ENCODE measurements at places on chromosomes 13 and 19. TPM values are rescaled to one million over a fixed set of nuclear protein-coding genes. Genes with fewer than 3 reads are reported as not detected.

DNA sequence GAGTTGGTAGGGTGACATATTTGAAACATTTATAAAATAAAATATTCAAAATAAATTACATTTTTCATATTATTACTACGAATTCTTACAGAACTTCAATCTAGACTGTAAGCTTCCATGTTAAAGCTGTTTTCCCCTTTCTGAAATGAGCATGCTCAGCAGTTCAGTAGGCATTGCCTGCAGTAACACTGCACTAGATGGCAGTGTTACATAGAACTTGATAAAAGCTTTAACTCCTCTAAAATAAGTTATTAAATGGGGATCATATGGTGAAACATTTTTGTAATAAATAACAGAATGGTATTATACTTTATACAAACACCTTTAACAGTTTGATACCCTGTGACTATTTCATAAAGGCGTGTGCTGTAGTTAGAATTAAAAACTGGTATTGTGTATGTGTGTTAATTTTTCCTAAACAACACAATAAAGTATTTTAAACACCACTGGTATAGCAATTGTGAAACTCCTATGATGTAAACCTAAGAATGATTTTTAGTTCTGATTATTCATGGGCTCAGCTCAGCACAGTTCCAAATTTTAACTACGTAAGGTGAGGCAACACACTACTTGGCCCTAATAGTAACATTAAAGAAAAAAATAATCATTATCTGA lies 11.6 kb upstream of the GPR18 start:
- DNase-seq, result no peak

GRCh38 chr13:44434766-44435141 lies 61.1 kb downstream of the SERP2 start:
- DNase-seq, result no peak

- no peak for DNase-seq
These were observed 221.2 kb upstream of the SOX1 start for GRCh38 chr13:111845621-111846351.

DNA sequence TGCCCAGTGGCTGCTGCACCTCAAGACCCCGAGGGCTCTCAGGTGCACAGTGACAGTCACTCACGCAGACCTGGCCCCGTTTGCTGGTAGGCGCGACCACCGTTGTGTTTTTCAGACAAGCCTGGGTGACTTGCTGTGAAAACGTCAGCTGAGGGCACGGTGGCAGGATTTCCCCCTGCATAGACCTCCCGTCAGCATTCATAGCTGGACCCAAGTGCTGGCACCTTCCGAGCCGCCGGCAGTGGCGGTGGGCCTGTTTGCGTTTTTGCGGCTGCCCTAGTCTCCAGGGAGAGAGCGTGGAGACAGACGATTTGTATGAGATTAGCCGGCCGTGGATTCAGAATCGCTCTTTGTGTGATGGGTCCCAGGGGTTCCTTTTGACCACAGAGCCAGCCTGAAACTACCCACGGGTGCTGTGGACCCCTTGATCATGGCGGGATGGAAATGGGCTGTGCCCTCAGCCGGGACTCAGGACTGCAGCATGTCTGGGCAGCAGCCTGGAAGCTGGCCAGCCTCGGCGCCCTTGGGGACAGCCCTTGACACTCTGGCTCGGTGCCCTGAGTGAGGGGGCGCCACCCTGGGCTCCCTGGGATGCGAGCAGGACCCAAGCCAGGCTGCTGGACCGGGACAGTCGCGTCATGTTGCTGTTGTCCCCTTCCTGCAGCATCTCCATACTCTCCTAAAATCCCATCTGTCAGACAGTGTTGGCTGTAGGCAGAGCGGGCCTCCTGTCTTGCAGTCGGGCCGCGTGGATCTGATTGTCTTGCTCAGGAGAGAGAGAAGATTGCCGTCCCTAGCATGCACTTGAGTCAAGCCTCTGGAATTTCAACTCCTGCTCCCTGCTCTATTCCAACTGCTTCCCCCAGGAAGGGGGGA lies 8.6 kb downstream of the KDM4B start:
- no peak for DNase-seq

- no peak for DNase-seq
These were observed 36.9 kb downstream of the POLR1D start for GRCh38 chr13:27658546-27658945.

- DNase-seq, result no peak
These were observed 477.3 kb downstream of the KLF12 start for GRCh38 chr13:73656863-73657262.

DNA sequence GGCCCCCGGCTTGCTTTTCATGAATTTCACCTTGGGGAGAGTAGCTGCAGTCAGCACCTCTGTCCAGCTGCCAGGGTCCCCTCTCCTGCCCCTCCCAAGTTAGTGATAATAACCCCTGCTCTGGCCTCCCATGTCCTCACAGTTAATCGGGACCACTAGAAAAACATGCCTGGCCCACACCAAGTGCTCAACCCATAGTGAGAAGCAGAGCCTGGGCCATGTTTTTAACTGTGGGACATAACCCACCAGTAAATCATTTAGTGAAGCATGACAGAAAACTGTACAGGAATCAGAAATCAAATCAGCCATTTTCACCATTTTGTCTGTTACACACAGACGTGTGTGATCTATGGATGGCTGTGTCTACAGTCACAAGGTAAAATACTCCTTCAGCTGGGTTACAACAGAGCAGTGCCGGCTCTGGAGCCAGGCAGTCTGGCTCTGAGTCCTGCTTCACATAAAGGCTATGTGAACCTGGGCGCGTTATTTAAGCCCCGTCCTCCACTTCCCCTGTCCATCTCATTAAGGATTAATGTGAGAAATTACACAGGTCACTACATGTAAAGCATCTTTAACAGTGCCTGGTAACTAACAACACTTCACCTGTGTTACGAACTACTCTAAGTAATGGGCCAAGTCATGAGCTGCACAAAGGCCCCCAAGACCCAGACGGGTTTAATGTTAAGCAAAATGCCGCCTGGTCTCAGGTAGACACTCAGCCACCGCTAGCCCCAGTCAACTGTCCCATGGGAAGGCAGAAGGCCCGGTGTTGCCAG lies 7.6 kb upstream of the ECH1 start:
- DNase-seq, result no peak

Gene IGSF23
- total RNA-seq, result not detected

Gene ZNF285
- total RNA-seq, result 2.4 TPM

Gene ING1
- total RNA-seq, result 16.7 TPM

Gene TRPC4
- total RNA-seq, result not detected

Gene FBL
- total RNA-seq, result 936 TPM

Gene ZNF132
- total RNA-seq, result 4.3 TPM
